Cortex of kidney (tissue), 1 donor: ENCODE measurements at places on chromosomes 12 and 14.

- no peak for DNase-seq
Observed at GRCh38 chr14:57161583-57162234, 107.0 kb downstream of the EXOC5 start.

- no peak for DNase-seq
Observed at GRCh38 chr12:112992541-112993398, 14.5 kb downstream of the OAS2 start.

DNA sequence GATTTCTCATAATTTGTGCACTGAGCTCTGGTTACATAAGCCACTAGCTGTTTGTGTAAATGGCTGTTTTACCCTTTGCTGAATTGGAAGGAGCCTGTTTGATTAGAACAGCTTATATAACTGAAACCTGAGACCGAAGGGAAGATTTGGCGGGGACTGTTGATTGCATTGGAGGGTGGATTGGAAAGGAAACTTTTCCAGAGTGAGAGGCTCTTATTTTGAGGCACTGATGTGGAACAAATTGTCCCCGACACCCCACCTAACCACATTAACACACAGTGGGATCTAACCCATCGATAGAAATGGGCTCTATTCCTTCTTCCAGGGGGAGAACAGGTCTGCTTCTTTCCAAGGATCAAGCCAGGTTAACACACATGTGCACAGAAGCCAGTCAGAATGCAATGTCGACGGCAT lies 51.7 kb downstream of the TMEM30B start:
- DNase-seq: no peak

- DNase-seq: no peak
Observed at GRCh38 chr12:52788192-52788875, 7.6 kb downstream of the KRT3 start.

DNA sequence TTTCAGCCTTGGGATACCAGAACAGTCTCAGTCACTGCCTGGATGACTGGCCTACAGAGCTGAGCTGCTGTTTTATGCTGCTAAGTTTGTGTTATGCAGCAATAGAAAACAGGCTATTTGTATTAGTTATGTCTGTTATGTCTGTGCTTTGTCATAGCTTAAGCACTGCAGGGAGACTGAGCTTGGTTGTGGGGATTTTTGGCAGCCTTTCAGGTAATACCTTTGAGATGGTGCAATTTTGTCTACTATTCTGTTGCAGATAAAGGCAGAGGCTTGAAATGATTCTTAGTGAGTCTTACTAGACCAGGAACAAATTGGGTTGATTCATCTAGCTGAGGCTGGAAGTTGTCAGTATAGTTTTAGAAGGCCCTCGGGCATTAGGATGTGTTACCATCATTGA lies 201.3 kb upstream of the RBM19 start:
- DNase-seq: no peak

GRCh38 chr12:62396750-62397149 lies 69.9 kb upstream of the MON2 start:
- DNase-seq: no peak

DNA sequence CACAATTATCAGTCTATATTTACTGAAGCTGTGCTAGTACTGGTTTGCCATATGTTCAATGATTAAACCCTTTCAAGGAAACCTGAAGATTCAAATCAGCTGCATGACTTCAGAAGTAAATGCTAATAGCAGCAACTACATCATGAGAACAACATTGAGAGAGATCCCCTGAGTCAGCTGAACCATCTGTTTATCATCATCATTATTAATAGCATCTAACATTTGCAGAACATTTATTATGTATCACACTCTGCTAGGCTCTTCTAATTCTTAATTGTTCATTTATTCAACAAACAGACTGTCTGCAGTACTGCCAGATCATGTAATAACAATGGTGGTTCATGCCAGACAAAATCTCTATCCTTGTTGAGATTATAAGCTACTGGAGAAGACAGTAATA lies 157.4 kb downstream of the KLHL28 start:
- no peak for DNase-seq

- no peak for DNase-seq
Observed at GRCh38 chr14:93764211-93764659, 24.1 kb downstream of the PRIMA1 start.
